Astrocyte (in vitro differentiated cells and primary cell): ENCODE measurements at places on chromosomes 11 and 22. TPM values are rescaled to one million over a fixed set of nuclear protein-coding genes. Genes with fewer than 3 reads are reported as not detected.

CSKMT gene
- 15.6 and 23.3 TPM in 2 replicates for total RNA-seq

EP300 gene
- total RNA-seq, result 54.4 and 64.7 TPM in 2 replicates

SLC1A2 gene
- total RNA-seq, result 0.14 and 0.25 TPM in 2 replicates

KRTAP5-9 gene
- total RNA-seq, result 0.43 TPM in 1 of 2 replicates, not detected in the other

OR51B4 gene
- not detected in 2 replicates for total RNA-seq

MGAT3 gene
- total RNA-seq, result 7.9 and 9.7 TPM in 2 replicates

- no peak overlapping the region for H3K27ac ChIP-seq
- DNase-seq, result no peak
- no peak overlapping the region for H3K4me3 ChIP-seq
- H3K4me1 ChIP-seq, result no peaks in the 10 kb centered on the region
- H3K27me3 ChIP-seq, result no peaks in the 10 kb centered on the region
These were observed 24.7 kb upstream of the MTMR2 start for GRCh38 chr11:95948637-95949036.

DNA sequence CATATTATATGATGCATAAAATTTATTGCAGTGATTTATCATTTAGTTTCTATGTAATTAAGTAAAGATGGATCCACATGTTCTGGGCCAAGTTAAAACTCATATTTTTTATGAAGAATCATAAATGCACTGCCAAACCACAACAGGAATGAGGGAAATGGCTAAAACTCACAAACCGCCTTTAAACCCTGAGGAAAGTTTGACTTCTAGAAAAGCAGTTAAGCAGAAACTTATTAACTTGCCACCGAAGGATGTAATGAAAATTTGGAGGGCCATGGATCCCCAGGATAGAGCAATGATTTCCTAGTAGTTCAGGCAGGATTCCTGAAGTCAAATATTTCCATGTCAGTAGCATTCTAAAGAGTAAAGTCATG is 218.3 kb upstream of the CTSC start:
- H3K27me3 ChIP-seq, result no peaks in the 10 kb centered on the region
- peaks cover 18% of the 10 kb centered on the region for H3K4me1 ChIP-seq
- no peaks in the 10 kb centered on the region for H3K36me3 ChIP-seq
- DNase-seq, result peak; percentile 76
- no peak overlapping the region for H3K4me3 ChIP-seq

DNA sequence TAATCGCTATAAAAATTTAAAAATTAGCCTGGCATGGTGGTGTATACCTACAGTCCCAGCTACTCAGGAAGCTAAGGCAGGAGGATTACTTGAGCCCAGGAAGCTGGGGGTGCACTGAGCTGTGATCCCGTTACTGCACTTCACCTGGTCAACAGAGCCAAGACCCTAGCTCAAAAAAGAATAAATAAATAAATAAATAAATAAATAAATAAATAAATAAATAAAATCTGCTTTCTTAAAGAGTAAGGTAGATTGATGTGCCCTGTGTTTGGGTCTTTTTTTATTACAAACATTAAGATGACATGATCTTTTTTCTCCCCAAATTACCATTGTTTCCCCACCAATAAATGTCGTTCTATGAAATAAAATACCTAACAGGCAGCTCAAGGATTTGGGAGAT is 114.3 kb upstream of the APOA1 start:
- no peak overlapping the region for H3K27ac ChIP-seq
- no peaks in the 10 kb centered on the region for H3K4me1 ChIP-seq
- no peak for DNase-seq
- H3K27me3 ChIP-seq, result no peaks in the 10 kb centered on the region
- H3K4me3 ChIP-seq, result no peak overlapping the region
- H3K36me3 ChIP-seq, result no peaks in the 10 kb centered on the region

DNA sequence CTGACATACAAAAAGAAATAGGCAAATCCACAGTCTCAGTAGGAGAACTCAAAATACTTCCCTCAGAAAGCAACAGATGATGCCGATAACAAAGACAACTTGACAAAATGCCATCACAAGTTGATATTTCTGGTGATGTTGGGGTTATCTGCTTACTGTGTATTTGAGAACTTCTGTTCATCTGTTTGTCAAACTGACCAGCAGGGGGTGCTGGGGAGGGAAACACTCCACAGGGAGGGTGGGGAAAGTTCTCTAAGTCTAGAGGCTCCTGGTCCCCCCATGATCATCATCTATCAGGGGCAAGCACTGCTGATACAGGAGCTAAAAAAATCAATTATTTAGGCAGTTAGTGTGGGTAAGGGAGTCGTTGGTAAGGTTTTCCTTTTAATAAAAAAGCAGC is 19.2 kb downstream of the GLYATL1 start:
- DNase-seq, result no peak
- no peaks in the 10 kb centered on the region for H3K4me1 ChIP-seq
- no peaks in the 10 kb centered on the region for H3K36me3 ChIP-seq
- H3K27me3 ChIP-seq, result no peaks in the 10 kb centered on the region
- H3K27ac ChIP-seq, result no peak overlapping the region

DNA sequence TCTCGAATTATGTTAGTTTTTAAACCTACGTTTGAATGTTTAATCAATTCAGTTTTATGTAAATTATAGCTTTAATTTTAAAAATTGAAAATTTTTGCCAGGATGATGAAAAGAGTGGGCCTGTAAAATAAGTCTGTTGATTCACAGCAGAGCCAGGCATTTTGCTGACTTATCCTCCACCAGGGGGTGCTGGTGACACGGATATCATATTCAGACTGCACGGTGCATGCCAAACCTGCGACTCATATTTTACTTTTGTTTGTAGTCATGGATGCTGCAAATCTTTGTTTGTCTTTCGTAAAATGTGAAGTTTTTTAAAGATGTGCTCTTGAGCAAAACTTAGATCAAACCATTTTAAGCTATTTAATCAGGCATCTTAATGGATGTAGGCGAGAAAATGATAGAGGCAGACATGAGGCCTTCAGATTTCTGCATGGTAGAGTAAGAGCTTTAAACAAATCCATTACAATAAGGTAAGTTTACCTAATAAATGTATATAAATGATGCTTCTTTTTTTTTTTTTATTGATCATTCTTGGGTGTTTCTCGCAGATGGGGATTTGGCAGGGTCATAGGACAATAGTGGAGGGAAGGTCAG is 3.6 kb upstream of the OR8B3 start:
- no peaks in the 10 kb centered on the region for H3K27me3 ChIP-seq
- H3K4me3 ChIP-seq, result no peak overlapping the region
- H3K36me3 ChIP-seq, result no peaks in the 10 kb centered on the region

DNA sequence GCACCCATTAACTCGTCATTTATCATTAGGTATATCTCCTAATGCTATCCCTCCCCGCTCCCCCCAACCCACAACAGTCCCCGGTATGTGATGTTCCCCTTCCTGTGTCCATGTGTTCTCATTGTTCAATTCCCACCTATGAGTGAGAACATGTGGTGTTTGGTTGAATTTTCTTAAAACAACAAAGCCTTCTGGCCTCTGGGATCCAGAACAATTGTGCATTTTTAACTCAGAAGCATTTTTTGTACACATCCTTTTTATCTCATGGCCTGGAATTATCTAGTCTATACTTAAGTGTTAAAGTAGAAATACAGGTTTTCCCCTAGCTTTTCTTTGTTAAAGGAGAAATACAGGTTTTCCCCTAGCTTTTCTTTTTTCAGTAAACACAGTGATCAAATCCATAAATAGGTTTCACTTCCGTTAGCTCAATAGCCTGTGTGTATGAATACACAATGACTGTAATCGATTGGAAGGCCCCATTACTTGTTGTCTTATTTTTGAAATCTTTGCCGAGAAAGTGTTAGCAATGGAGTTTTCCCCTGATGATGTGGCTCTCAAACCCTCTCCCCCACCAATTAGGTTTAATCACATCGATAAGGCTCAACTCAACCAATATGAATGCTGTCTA is 125.6 kb upstream of the PITPNB start:
- no peaks in the 10 kb centered on the region for H3K36me3 ChIP-seq
- H3K27me3 ChIP-seq, result no peaks in the 10 kb centered on the region
- H3K4me3 ChIP-seq, result no peak overlapping the region
- H3K27ac ChIP-seq, result no peak overlapping the region
- no peaks in the 10 kb centered on the region for H3K4me1 ChIP-seq

- H3K27ac ChIP-seq, result no peak overlapping the region
- H3K4me3 ChIP-seq, result no peak overlapping the region
- no peaks in the 10 kb centered on the region for H3K4me1 ChIP-seq
- H3K27me3 ChIP-seq, result no peaks in the 10 kb centered on the region
- H3K36me3 ChIP-seq, result no peaks in the 10 kb centered on the region
These were observed 1427.1 kb downstream of the LRRC4C start for GRCh38 chr11:40032331-40032730.

- H3K27ac ChIP-seq, result no peak overlapping the region
- no peak overlapping the region for H3K4me3 ChIP-seq
- no peaks in the 10 kb centered on the region for H3K4me1 ChIP-seq
- no peak for DNase-seq
- H3K36me3 ChIP-seq, result no peaks in the 10 kb centered on the region
These were observed 6.2 kb downstream of the MRGPRD start for GRCh38 chr11:68974421-68975194.

- H3K4me3 ChIP-seq, result no peak overlapping the region
- no peak for DNase-seq
- H3K27me3 ChIP-seq, result no peaks in the 10 kb centered on the region
- H3K27ac ChIP-seq, result no peak overlapping the region
- no peaks in the 10 kb centered on the region for H3K36me3 ChIP-seq
These were observed 38.1 kb upstream of the CALCB start for GRCh38 chr11:15035283-15035682.

DNA sequence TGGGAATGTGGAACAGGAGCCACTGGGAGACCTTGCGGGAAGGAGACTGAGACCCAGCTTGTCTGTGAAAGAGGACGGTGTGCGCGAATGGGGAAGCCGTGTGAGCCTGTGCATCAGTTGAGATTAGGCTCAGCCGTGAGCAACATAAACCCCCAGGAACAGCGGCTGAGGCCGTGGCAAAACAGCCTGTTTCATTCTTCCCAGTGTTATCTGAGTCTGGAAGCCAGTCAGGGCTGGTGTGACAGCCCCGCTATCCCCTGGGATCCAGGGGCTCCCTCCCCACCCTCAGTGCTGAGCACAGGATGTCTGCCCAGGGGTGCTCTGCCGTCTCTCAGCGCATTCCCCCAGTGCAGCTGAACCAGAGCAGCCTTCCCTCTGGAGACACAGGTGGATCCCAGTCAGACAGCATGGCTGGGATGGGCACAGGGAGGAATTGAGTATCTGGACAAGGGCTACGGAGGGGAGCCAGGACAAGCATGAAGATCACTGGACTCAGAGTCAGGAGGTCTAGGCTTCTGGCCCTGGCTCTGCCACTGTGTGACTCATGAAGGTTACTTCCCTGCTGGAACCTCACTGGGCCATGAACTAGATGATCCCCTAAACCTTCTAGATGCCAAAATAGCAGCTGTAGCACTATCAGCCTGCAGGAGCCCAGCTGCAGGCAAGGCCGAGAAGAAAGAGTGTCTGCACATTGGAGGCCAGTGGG is 8.6 kb downstream of the OAF start:
- no peak overlapping the region for H3K27ac ChIP-seq
- H3K4me1 ChIP-seq, result peaks cover 7% of the 10 kb centered on the region
- H3K27me3 ChIP-seq, result no peaks in the 10 kb centered on the region
- no peak for DNase-seq

DNA sequence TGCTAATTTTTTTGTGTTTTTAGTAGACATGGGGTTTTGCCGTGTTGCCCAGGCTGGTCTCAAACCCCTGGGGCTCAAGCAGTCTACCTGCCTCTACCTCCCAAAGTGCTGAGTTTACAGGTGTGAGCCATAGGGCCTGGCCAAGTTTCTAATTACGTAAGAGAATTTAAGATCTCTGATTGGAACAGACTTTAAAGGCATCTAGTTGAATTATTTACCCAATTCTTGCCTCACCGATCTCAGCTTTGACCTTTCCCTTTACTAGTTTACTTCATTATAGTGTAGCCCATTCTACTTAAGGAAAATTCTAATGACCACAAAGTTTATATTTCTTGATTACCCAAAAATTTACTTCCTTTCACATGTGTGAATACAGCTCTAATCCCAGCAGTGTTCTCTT is 81.6 kb downstream of the YAP1 start:
- peaks cover 10% of the 10 kb centered on the region for H3K36me3 ChIP-seq
- no peak for DNase-seq
- H3K27ac ChIP-seq, result no peak overlapping the region
- H3K4me1 ChIP-seq, result peaks cover 16% of the 10 kb centered on the region

- no peak overlapping the region for H3K27ac ChIP-seq
- H3K4me3 ChIP-seq, result no peak overlapping the region
- H3K27me3 ChIP-seq, result no peaks in the 10 kb centered on the region
- H3K36me3 ChIP-seq, result no peaks in the 10 kb centered on the region
- H3K4me1 ChIP-seq, result peaks cover 5% of the 10 kb centered on the region
- DNase-seq, result no peak
These were observed 1.9 kb downstream of the ZNF74 start for GRCh38 chr22:20395907-20396287.
